ENCODE measurements at places on chromosomes 5 and 9.
A peak's percentile ranks its signal among the peaks of the same experiment; 100 is the strongest.

DNA sequence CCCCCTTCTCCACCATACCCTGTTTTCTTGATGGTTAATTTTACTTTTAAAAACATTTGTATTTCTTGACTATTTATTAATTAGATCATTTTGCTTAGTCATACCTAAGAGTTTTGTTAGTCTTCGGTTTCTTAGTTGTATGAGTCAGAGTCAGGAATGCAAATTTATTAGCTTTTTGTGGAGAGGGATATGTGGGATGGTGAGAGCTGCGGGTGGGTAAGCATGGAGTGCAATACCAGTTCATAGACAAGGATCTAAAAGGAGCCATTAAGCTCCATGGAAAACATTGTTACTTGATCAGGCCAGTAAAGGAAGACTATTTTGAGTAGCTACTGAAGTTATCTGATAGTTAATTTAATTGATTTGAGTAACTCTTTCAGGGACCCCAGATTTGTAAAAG lies 77.5 kb downstream of the ZSWIM6 start:
- no peak for DNase-seq

GRCh38 chr5:170571281-170571731 lies 67.5 kb downstream of the KCNIP1 start:
- DNase-seq, result no peak

DNA sequence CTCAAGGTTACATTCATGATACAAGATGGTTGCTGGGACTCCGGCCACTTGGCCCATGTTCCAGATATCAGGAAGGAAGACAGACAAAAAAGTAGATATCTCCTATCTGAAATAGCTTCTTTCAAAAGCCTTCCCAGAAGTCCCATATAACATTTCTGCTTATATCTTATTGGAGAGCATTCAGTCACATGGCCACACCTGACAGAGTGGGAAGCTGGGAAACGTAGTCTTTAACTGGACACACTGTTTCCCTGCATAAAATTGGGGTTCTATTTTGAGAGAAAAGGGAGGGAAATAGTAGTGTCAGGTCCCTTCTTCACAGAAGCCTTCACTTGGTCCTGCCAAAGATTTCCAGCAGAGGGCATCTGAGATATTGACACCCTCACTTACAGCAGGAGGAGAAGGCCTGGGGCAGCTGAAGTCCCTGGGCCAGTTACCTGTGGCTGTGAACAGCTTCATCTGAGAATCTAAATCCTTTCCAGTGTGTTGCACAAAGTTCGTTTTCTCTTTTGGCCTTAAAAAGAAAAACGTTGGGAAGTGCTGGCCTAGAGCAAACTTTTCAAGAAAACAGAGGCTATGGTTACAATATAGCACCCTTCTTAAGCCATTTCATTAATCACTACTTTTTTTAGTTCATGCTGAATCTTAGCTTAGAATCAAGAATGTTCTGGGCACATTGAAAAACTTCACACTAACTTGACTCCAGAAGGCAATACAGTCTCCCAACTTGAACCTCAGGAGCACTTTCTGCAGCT lies 33.5 kb downstream of the SPEF2 start:
- DNase-seq, result peak; percentile 10

GRCh38 chr9:127788337-127789011 lies 2.6 kb downstream of the CDK9 start:
- DNase-seq, result no peak

- DNase-seq, result no peak
These were observed 1.6 kb downstream of the ANXA6 start for GRCh38 chr5:151155775-151156506.

DNA sequence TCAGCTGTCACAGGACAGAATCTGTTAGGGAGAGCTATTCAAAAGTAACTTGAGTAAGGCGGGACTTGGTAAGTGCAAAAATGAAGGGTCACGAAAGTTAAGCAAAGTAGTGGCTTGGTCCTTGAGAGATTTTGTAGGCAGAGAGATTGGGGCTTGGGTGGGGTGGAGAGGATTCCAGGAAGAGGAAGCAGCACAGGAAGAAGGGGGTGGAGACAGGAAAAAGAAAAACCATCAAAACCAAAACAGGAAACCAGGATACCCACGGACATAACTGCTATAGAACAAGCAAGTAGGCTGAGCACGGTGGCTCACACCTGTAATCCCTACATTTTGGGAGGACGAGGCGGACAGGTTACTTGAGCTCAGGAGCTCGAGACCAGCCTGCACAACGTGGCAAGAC lies 3.7 kb downstream of the ROPN1L start:
- DNase-seq, result no peak

- DNase-seq, result no peak
These were observed 94.7 kb downstream of the RXRA start for GRCh38 chr9:134420974-134421432.

DNA sequence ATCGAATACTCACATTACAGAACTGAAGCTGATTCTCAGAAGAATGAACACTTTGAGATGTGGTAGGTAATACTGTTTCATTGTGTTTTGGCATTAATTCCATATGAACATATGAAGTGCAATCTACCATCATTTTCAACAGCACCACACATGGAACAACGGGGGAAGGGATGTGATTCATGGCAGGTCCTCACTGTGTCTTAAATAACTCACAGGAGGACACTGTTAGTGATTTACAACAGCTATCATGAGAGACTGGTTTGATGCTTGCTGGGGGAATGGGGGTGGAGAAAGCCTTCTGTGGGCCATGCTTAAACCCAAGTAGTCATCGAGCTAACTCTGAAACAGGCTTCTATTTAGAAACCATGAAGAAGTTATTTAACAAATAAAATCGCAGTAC lies 232.9 kb downstream of the SPOCK1 start:
- no peak for DNase-seq

Data from NCI-H1694 treated with DMSO at 0.1 percent for 48 hours (cell line).